ENCODE measurements at places on chromosomes 3 and 15. TPM values are rescaled to one million over a fixed set of nuclear protein-coding genes. Genes with fewer than 3 reads are reported as not detected.

- peak; percentile 9 for DNase-seq
Observed at GRCh38 chr3:174951498-174952005, 92.4 kb downstream of the NAALADL2 start.

NR2E3 gene
- not detected for total RNA-seq

DNA sequence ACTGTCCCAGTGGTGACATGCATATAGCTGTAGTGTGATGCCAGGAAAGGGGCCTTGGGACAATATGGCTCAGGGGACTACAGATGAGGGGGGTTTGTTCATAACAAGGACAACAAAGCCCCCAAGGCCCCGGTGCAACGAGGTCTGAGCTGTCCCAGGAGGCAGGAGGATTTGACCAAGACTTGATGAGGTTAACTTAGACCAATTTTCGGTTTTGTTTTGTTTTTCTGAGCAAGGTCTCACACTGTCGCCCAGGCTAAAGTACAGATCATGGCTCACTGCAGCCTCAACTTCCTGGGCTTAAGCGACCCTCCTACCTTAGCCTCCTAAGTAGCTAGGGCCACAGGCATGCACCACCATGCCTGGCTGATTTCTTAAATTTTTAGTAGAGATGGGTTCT, 23.8 kb downstream of the EFCAB12 start:
- no peak for DNase-seq

DNA sequence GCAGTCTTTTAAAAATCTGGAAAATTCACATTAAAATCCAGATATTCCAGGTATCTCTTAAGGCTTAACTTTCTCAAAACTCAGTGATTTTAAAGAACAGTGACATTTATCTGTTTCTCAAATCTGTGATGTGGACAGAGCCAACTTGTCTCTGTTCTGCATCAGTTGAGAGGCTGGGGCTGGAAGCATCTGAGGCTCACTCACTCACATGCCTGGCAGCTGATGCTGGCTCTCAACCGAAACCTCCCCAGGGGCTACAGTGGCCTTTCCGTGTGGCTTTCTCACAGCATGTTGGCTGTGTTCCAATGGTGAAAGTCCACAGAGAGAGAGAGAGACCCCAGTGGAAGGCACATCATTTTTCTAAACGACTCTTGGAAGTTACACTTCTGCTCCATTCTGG, 53.5 kb downstream of the CEMIP start:
- no peak for DNase-seq

DNA sequence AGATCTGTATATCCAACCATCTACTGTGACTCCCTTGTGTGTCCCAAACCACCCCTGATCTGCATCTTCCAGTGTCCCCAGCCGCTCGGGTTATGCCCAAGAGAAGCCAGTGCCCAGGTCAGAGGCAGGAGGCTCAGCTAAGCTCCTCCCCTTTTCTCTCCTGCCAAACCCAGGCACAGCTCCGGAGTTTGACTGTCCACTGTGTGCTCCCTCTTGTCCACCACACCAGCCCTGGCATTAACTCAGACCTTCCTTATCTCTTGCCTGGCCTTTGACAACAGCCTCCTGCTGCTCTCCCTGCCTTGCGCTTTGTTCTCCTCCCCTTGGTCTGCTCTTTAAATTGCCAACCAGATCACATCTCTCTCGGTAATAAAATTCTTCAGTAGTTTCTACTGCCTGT, 39.3 kb downstream of the DGKG start:
- DNase-seq, result no peak

DNA sequence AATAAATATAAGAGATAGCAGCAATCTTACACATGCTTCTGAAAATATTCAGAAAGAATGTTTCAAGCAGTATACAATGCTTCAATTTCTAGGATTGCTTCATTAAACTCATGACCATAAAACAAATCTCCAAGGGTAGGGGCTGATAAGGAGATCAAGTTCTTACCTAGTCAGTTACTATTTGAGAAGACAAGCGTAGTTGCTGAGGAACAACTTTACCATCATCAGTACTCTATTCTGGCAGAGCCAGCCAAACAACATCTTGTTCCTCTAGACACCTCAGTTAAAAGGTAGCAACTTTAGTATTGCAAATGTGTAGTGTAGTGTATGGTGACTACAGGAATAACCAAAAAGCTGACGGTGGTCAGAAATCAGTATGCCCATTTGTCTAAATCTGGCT, 85.4 kb upstream of the CHRM5 start:
- no peak for DNase-seq

- no peak for DNase-seq
Observed at GRCh38 chr3:114758831-114759699, 388.0 kb downstream of the ZBTB20 start.

- no peak for DNase-seq
Observed at GRCh38 chr3:138769616-138770015, 65.1 kb downstream of the PIK3CB start.

- DNase-seq, result no peak
Observed at GRCh38 chr3:86464180-86464579, 526.8 kb downstream of the VGLL3 start.

Data from SJSA1 (cell line).